ENCODE measurements at places on chromosomes 5 and 9.
A peak's percentile ranks its signal among the peaks of the same experiment; 100 is the strongest.

- no peak overlapping the region for H3K27ac ChIP-seq
- H3K36me3 ChIP-seq, result no peaks in the 10 kb centered on the region
- H3K4me3 ChIP-seq, result no peak overlapping the region
- H3K27me3 ChIP-seq, result no peaks in the 10 kb centered on the region
- no peaks in the 10 kb centered on the region for H3K4me1 ChIP-seq
Measured at GRCh38 chr5:52560366-52560765, 227.3 kb upstream of the ITGA1 start.

DNA sequence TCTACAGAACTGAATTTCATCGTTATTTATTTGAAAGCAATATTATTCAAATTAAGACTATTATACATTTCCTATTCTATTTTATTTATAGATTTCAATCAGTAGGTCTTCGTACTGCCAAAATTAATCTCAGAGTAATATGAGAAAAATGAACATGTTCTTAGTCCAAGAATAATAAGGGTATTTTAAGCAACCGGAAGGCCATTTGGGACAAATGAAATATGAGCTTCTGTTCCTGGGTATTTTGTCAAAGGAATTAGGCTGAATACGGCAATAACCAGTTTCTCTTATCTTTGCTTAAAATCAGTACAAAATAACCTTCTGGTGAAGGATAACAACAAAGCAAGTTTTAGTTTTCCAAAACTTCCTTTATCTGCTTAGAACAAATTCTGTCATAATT is 410.3 kb upstream of the PRR16 start:
- H3K4me1 ChIP-seq, result no peaks in the 10 kb centered on the region
- no peak for DNase-seq
- H3K36me3 ChIP-seq, result no peaks in the 10 kb centered on the region
- H3K27me3 ChIP-seq, result no peaks in the 10 kb centered on the region
- H3K27ac ChIP-seq, result no peak overlapping the region

- peaks cover 18% of the 10 kb centered on the region for H3K36me3 ChIP-seq
- no peak for DNase-seq
- H3K4me1 ChIP-seq, result no peaks in the 10 kb centered on the region
- no peak overlapping the region for H3K27ac ChIP-seq
Measured at GRCh38 chr5:119221330-119221729, 134.5 kb upstream of the TNFAIP8 start.

GRCh38 chr5:131999441-132000240 is 11.8 kb downstream of the ACSL6 start:
- H3K36me3 ChIP-seq, result no peaks in the 10 kb centered on the region
- peaks cover 9% of the 10 kb centered on the region for H3K4me1 ChIP-seq
- no peak overlapping the region for H3K4me3 ChIP-seq
- DNase-seq, result peak; percentile 37

DNA sequence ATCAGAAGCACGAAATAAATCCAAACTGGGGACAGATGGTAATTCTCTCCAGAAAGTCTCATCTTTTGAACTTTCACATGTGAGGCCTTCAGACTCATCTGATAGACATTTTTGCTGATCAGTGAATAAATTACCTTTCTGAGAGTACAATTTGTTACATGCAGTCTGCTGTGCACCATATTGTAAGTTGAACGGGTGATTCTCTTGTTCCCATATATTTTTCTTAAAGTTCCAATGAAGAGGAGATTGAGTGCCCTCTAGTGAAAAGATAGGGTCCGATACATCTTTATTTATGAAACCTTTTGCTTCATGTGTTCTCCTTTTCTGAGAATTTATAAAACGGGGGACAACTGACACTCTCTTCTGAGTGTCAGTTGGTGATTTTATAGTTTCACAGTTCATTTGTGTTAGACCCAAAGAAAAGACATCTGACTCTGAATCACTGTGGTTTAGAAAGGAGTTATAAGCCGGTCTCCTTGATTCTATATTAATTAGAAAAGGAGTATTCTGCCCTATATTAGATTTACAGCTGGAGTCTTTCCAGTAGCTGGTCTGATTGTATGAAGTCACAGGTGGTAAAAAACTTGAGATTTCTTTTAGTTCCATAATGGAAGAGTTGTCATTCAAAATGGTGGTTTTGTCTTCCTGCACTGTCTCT is 30.4 kb downstream of the GNG10 start:
- H3K4me1 ChIP-seq, result no peaks in the 10 kb centered on the region
- H3K27me3 ChIP-seq, result no peaks in the 10 kb centered on the region
- H3K27ac ChIP-seq, result no peak overlapping the region
- no peak overlapping the region for H3K4me3 ChIP-seq

- H3K27me3 ChIP-seq, result peaks cover 3% of the 10 kb centered on the region
- H3K27ac ChIP-seq, result no peak within 1 kb of the TSS
- peak within 1 kb of the TSS; percentile 90 for H3K4me3 ChIP-seq
- peak; percentile 80 for DNase-seq
Measured at GRCh38 chr9:503881-504852, 289.5 kb downstream of the DOCK8 start.

DNA sequence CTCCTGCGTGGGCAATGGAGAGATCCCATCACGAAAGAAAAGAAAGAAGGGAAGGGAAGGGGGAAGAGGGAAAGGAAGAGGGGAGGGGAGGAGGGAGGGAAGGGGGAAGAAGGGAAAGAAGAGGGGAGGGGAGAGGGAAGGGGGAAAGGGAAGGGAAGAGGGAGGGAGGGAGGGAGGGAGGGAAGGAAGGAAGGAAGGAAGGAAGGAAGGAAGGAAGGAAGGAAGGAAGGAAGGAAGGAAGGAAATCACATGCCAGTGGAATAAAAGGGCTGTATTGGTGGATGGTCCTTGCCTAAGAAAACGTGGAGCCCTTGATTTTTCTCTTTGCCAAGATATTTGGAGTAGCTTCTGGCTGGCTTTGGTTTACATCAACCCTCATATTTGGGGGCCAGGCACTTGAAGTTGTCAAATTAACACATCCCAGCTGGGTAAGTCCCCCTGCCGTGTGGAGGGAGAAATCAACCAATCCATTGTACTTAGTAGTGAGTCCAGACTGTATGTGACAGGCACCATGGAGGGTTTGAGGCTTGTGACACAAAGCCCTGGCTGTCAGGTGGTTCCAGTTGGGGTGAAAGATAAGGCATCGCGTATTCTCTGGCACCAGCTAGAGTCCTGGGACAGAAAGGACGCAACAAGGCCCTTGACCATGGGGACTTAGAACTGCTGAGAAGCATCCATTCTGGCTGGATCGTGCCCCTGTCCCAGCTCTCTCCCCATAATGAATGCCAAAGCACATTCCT is 23.7 kb downstream of the IDNK start:
- H3K4me3 ChIP-seq, result no peak overlapping the region
- no peak overlapping the region for H3K27ac ChIP-seq
- H3K36me3 ChIP-seq, result peaks cover 24% of the 10 kb centered on the region
- no peaks in the 10 kb centered on the region for H3K4me1 ChIP-seq

DNA sequence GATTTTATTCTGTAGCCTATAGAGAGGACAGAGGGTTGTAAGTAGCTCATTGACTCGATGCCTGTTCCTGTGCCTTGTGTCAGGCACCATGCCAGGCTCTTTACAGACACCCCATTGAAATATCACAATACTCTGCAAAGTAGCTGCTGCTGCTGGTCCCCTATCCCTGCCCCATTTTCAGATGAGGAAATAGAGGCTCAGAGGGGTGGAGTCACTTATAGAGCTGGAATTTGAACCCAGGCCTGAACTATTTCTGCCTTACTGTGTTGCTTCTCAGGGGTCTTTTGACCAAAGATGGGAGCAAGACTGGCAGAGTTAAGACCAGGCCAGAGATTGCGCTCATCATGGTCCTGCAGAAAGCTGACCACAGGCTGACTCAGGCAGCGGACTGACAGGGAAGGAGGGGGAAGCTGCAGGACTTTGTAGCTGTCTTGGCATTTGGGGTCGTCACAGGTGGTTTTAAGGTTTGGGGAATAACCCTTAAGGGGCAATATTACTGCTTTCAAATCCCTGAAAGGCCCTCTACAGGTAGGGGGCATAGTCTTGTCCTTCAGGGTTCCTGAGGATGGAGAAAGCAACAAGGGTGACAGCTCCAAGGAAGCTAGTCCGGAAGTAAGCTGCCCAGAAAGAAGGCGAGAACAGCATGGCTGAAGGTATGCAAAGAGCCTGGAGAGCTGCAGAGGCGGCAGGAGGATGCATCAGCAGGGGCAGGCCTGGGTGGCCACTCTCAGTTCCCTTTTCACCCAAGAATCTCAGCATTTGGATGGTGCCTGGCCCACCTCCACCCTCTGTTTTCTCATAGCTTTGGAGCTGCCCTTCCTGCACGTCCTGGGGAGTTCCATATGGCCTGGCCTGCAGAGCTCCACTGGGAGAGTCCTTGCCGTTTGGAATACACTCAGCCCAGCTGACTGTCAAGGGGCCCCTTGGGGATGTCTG is 18.3 kb upstream of the NDST1 start:
- H3K4me3 ChIP-seq, result no peak overlapping the region
- no peak overlapping the region for H3K27ac ChIP-seq
- peaks cover 19% of the 10 kb centered on the region for H3K4me1 ChIP-seq
- H3K27me3 ChIP-seq, result no peaks in the 10 kb centered on the region
- peak; percentile 58 for DNase-seq

DNA sequence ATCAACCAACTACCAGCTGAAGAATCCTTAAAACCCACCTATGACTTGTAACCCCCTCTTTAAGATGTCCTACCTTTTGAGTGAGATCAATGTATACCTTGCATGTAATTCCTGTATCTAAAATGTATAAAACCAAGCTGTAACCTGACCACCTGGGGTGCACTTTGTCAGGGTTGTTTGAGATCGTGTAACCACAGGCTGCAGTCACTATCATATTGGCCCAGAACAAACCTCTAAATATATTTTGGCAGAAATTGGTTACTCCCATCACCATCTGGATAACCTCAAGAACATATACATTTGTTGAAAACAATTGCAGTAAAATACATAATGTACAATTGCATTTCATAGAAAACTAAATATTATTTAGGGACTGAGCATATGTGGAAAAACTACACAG is 8.4 kb downstream of the CARNMT1 start:
- no peaks in the 10 kb centered on the region for H3K4me1 ChIP-seq
- H3K36me3 ChIP-seq, result peaks cover 7% of the 10 kb centered on the region
- no peak overlapping the region for H3K4me3 ChIP-seq
- no peak overlapping the region for H3K27ac ChIP-seq
- H3K27me3 ChIP-seq, result no peaks in the 10 kb centered on the region

DNA sequence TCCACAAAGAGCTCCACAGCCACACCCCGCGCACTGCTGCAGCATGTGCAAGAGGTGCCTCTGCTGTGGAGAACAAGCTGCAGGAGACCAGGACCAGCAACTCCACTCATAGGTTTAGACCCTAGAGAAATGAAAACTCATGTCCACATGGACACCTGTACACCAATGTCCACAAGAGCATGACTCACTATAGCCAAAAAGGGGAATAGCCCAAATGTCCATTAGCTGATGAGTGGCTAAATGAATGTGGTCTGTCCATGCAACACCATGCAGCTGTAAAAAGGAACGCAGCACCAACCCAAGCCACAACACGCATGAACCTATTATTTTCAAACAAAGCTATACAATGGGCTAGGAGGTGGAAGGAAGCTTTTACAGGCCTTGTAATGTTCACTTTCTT is 18.1 kb downstream of the DYNC2I2 start:
- peaks cover 39% of the 10 kb centered on the region for H3K36me3 ChIP-seq
- no peaks in the 10 kb centered on the region for H3K4me1 ChIP-seq
- no peak for DNase-seq
- H3K27me3 ChIP-seq, result no peaks in the 10 kb centered on the region
- H3K27ac ChIP-seq, result no peak overlapping the region

DNA sequence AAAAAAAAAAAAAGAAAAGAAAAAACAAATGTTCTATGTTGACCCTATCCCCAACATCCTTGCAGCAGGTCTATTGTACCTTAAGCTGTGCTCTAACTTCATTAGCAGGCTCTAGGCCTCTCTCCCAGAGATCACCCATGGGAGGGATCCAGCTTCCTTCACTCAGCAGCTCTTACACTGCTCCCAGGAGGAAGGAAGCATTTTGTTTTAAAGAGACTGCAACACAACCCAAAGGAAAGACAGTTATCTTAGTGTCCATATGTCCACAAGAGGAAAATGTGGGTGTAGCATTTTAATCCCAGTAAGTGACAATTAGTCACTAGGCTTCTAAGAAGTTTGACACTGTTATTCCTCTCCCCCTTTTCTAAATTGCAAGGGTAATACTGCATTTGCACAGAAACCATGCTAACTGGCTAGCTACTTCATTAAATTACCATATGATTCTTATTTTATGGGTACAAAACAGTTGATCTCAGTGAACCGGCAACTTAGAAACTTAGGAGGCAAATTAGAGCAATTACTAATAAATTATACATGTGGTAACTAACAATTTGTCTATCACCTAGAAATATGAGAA is 58.8 kb downstream of the MARCHF3 start:
- no peaks in the 10 kb centered on the region for H3K36me3 ChIP-seq
- H3K4me3 ChIP-seq, result no peak overlapping the region
- peaks cover 10% of the 10 kb centered on the region for H3K4me1 ChIP-seq
- DNase-seq, result no peak
- H3K27ac ChIP-seq, result no peak overlapping the region

GRCh38 chr5:95649274-95649673 is 2.7 kb downstream of the RFESD start:
- no peaks in the 10 kb centered on the region for H3K27me3 ChIP-seq
- DNase-seq, result no peak
- H3K27ac ChIP-seq, result no peak overlapping the region
- H3K36me3 ChIP-seq, result no peaks in the 10 kb centered on the region

DNA sequence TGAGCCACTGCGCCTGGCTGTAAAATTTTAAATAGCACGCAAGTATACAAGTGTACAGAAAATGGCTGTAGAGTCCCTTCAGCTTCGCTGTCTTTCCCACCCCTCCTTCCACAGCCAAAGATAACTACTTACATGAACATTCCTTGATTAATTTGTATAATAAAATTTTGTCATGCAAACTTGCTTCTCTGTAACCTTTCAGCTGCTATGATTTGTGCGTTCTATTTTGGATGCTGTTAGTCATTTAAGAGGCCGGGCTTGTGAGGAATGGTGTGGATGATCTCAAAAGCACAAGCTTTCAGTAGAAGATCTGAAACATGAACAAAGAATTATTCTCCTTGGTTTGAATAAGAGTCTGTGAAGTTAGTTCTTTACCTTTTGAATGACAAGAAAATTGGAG is 115.0 kb upstream of the TLE1 start:
- H3K4me3 ChIP-seq, result no peak overlapping the region
- no peaks in the 10 kb centered on the region for H3K27me3 ChIP-seq
- H3K27ac ChIP-seq, result no peak overlapping the region

DNA sequence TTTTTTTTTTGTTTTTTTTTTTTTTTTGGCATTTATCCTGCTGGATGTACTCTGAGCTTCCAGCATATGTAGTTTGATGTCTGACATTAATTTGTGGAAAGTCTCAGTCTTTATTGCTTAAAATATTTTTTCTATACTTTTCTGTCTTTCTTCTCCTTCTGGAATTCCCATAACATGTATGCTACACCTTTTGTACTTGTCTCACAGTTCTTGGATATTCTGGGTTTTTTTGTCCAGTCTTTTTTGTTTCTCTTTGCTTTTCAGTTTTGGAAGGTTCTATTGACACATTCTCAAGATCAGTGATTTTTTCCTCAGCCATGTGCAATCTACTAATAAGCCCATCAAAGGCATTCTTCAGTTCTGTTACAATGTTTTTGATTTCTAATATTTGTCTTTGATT is 19.4 kb upstream of the RFK start:
- H3K4me1 ChIP-seq, result peaks cover 5% of the 10 kb centered on the region
- no peak overlapping the region for H3K4me3 ChIP-seq
- DNase-seq, result no peak
- no peaks in the 10 kb centered on the region for H3K27me3 ChIP-seq
- H3K27ac ChIP-seq, result no peak overlapping the region
